Natural killer cell treated with Interleukin-12 subunit alpha and Interleukin-12 subunit beta and Interleukin-15 and Interleukin-18, amount 100 ng/mL, for 72 hours (primary cell): ENCODE measurements at places on chromosomes 1 and 21.

DNA sequence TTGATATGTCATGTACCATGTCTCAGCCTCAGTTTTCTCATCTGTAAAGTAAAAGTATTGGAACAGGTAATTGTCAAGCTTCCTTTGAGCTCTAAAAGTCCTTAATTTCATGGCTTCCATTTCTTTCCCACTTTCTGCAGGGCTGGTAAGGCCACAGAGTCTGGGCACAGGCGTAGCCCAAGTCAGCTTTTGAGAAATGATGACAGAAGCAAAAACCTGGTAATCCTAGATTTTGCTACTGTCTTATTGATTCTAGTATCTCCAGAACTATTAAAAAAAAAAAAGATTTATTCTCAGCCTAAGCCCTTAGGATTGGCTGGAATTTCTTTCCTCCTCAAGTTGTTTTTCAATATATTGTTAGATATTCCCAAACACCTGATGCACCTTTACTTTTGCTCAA is 31.3 kb downstream of the PLXNA2 start:
- DNase-seq, result no peak

DNA sequence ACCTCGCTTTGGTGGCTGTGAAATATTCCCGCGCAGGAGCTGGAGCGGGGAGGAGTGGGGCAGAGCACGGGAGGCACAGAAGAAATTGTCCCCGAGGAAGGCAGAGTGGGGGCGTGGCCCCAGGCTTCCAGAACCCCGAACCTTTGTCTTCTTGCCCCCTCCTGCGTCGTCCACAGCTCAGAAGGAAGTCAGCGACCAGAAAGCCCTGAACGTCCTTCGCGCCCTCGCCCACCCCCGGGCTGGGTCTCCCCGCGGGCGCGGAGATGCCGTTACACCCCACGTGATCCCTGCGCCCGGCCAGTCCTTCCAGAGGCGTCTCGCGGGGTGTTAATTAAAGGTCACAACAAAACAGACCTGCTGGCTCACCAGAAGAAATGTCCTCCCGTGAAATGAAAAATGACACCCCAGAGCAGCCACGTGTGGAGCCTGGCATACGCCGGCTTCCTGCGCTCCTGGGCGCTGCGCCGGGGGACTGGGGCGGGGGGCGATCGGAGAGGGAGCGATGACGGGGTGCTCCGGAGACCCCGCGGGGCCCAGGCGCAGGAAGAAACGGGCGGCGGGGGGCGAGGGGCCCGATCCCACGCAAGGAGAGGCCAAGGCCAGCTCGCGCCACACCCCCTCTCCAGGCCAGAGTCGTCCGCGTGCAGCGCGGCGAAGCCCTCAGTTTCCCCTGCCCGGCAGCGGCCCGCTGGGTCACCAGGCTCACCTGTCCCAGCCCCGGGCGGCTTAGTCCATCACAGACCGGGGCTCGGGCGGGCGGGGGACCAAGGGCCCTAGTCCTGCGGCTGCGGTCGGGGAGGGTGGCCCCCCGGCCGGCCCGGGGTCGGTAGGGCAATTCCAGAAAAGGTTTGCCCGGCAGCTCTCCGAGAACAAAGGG is 995 bp upstream of the KIF26B start:
- DNase-seq, result no peak

DNA sequence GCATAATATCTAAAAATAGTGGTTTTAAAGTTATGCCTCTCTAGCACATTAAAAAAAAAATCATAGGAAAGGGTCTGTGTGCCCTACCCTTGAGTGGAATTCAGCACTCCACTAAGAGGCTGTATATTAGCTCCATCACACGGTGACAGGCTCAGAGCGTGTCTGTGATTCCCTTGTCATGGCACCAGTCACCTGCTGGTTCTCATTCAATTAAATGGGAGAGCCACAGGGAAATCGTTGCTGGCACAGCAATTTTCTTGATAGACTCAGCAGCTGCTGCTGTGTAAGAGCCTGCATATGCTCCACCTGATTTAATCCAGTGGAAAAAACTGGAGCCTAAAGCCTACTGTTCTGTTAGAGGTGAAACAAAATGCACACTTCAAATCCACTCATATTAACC is 9.5 kb downstream of the ATP6V1G3 start:
- DNase-seq, result no peak

GRCh38 chr1:186374303-186375151 is 526 bp downstream of the TPR start:
- no peak for DNase-seq
